Panc1 (cell line): ENCODE measurements at places on chromosomes 5 and 9. TPM values are rescaled to one million over a fixed set of nuclear protein-coding genes. Genes with fewer than 3 reads are reported as not detected.

PLPP7 gene
- 3.3 TPM for total RNA-seq

PDCD1LG2 gene
- not detected for total RNA-seq

TBCA gene
- total RNA-seq, result 302 TPM

STC2 gene
- 32.2 TPM for total RNA-seq

PCDHA5 gene
- total RNA-seq, result 0.10 TPM

SPACA9 gene
- total RNA-seq, result 3.0 TPM

SPINK7 gene
- total RNA-seq, result not detected

PCDHA9 gene
- 0.21 TPM for total RNA-seq

LOX gene
- 0.62 TPM for total RNA-seq

TAF1L gene
- total RNA-seq, result not detected

SHISAL2B gene
- not detected for total RNA-seq

PCDHB13 gene
- 1.0 TPM for total RNA-seq

CDH6 gene
- 0.36 TPM for total RNA-seq

STK10 gene
- 34.9 TPM for total RNA-seq

TMED9 gene
- 293 TPM for total RNA-seq

ADAMTSL1 gene
- not detected for total RNA-seq

NR5A1 gene
- 2.5 TPM for total RNA-seq

ANGPTL2 gene
- 0.08 TPM for total RNA-seq

GGTA1 gene
- not detected for total RNA-seq

PCA3 gene
- not detected for total RNA-seq

SLC22A4 gene
- 1.5 TPM for total RNA-seq

TMEM252 gene
- total RNA-seq, result not detected

F12 gene
- total RNA-seq, result 13.4 TPM

LCP2 gene
- total RNA-seq, result 0.36 TPM

WNT8A gene
- not detected for total RNA-seq

FRRS1L gene
- total RNA-seq, result 2.3 TPM

NUDT2 gene
- 36.2 TPM for total RNA-seq

DBN1 gene
- 195 TPM for total RNA-seq

F2RL2 gene
- 0.13 TPM for total RNA-seq

HSPB3 gene
- not detected for total RNA-seq

ZBTB43 gene
- 9.7 TPM for total RNA-seq

GALNT12 gene
- 3.3 TPM for total RNA-seq

NR4A3 gene
- total RNA-seq, result 0.13 TPM

SLC2A8 gene
- 55.7 TPM for total RNA-seq

PRXL2C gene
- total RNA-seq, result 14.0 TPM

SPINK13 gene
- not detected for total RNA-seq

SYK gene
- 0.28 TPM for total RNA-seq

PCDHGB7 gene
- 6.7 TPM for total RNA-seq

AQP7 gene
- total RNA-seq, result 0.26 TPM

PCDHA6 gene
- total RNA-seq, result 0.31 TPM

TRIM41 gene
- total RNA-seq, result 58.3 TPM

IL6ST gene
- 181 TPM for total RNA-seq

PLPPR1 gene
- total RNA-seq, result not detected

BARHL1 gene
- total RNA-seq, result not detected

SOX30 gene
- not detected for total RNA-seq

SLC34A1 gene
- not detected for total RNA-seq

CETN3 gene
- 30.6 TPM for total RNA-seq

KCNV2 gene
- total RNA-seq, result not detected

RALGDS gene
- total RNA-seq, result 25.8 TPM

KIF4B gene
- 0.10 TPM for total RNA-seq

GLRA1 gene
- not detected for total RNA-seq

GABRA1 gene
- total RNA-seq, result not detected

FPGS gene
- total RNA-seq, result 56.5 TPM

PCDHB15 gene
- 0.15 TPM for total RNA-seq

SLC1A3 gene
- total RNA-seq, result 0.13 TPM

SPATA24 gene
- 5.5 TPM for total RNA-seq

RECK gene
- total RNA-seq, result 13.2 TPM

OTULINL gene
- total RNA-seq, result 1.8 TPM
